H9 (cell line): ENCODE measurements at places on chromosomes 12 and 14.

- H3K4me1 ChIP-seq: no peaks in the 10 kb centered on the region
- no peaks in the 10 kb centered on the region for H3K36me3 ChIP-seq
- H3K27me3 ChIP-seq: no peaks in the 10 kb centered on the region
- no peak overlapping the region for H3K27ac ChIP-seq
- no peak overlapping the region for H3K4me3 ChIP-seq
Observed at GRCh38 chr12:11517080-11517479, 121.7 kb upstream of the PRB2 start.

- no peak overlapping the region for H3K27ac ChIP-seq
- H3K4me1 ChIP-seq: no peaks in the 10 kb centered on the region
- H3K27me3 ChIP-seq: no peaks in the 10 kb centered on the region
- H3K4me3 ChIP-seq: no peak overlapping the region
Observed at GRCh38 chr12:31008241-31008761, 65.4 kb upstream of the DDX11 start.

GRCh38 chr14:81261176-81261575 is 40.4 kb upstream of the GTF2A1 start:
- no peak overlapping the region for H3K27ac ChIP-seq
- H3K4me1 ChIP-seq: peaks cover 6% of the 10 kb centered on the region; the same call in 1 of the 2 replicates
- no peaks in the 10 kb centered on the region for H3K27me3 ChIP-seq
- no peak for DNase-seq
- no peak overlapping the region for H3K4me3 ChIP-seq

DNA sequence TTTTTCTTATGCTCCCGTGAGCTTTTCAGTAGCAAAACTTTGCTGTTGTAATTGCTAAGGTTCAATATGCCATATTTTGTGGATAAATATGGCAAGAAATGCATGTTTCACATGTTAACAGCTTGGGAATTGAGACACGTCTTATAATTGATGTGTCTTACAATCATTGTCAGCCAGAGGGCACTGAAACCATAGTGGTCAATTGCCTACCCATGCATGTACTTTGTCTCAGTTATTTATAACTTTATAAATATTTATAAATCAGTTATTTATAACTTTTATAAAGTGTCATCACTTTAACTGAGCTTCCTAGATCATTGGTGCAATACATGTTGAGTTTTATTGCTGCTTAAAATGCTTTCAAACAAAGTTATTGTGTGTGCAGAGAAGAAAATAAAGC is 82.0 kb downstream of the CATSPERB start:
- H3K27ac ChIP-seq: no peak overlapping the region
- no peaks in the 10 kb centered on the region for H3K27me3 ChIP-seq
- no peak overlapping the region for H3K4me3 ChIP-seq

GRCh38 chr14:106843951-106844483 is 1317.6 kb downstream of the TMEM121 start:
- DNase-seq: no peak
- H3K36me3 ChIP-seq: peaks cover 7% of the 10 kb centered on the region
- H3K27ac ChIP-seq: no peak overlapping the region
- H3K4me3 ChIP-seq: no peak overlapping the region
- H3K27me3 ChIP-seq: no peaks in the 10 kb centered on the region
- no peaks in the 10 kb centered on the region for H3K4me1 ChIP-seq

DNA sequence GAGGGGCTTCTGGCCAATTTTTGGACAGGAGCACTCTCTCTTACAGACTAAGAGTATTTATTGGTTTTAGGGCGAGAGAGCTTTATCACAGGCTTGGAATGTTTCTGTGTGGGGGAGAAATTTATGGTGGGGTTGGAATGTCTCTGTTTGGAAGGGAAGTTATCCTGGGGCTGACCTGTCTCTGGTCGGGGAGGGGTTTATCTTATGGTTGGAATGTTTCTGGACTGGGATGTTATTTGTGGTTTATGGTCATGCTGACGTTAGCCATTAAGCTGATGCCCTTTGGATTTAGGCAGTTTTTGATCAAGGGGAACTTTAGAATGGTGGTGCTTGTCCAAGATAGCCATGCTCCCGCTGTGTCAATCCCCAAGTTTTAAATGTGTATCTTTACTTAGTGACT is 614.8 kb downstream of the DIO2 start:
- DNase-seq: no peak
- H3K4me1 ChIP-seq: no peaks in the 10 kb centered on the region
- H3K27ac ChIP-seq: no peak overlapping the region
- no peaks in the 10 kb centered on the region for H3K27me3 ChIP-seq

GRCh38 chr12:105253866-105254513 is 18.0 kb upstream of the APPL2 start:
- no peak overlapping the region for H3K4me3 ChIP-seq
- H3K4me1 ChIP-seq: no peaks in the 10 kb centered on the region
- no peaks in the 10 kb centered on the region for H3K27me3 ChIP-seq
- H3K36me3 ChIP-seq: no peaks in the 10 kb centered on the region; the same call in 2 of the 3 replicates
- H3K27ac ChIP-seq: no peak overlapping the region

DNA sequence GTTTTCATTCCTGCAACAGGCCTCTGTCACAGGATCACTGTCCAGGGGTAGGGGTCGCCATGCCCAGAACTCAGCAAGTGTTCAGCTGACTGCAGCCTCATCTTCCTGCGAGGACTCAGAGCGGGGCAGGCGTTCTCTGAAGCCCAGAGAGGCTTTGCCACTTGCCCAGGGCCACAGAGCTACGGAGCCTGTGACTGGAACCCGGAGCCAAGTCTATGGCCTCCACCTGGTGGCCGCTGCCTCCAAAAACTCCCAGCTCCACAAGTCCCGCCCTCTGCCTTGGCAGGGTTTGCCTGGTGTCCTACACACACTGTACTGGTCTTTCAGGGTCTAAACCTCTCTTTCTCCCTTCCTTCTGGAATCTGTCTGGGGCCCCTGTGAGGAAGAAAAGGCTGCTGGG is 8.7 kb upstream of the PPP1R13B start:
- H3K4me3 ChIP-seq: no peak overlapping the region
- peak; percentile 72 for DNase-seq
- H3K27ac ChIP-seq: no peak overlapping the region
- H3K36me3 ChIP-seq: no peaks in the 10 kb centered on the region
- H3K27me3 ChIP-seq: no peaks in the 10 kb centered on the region

DNA sequence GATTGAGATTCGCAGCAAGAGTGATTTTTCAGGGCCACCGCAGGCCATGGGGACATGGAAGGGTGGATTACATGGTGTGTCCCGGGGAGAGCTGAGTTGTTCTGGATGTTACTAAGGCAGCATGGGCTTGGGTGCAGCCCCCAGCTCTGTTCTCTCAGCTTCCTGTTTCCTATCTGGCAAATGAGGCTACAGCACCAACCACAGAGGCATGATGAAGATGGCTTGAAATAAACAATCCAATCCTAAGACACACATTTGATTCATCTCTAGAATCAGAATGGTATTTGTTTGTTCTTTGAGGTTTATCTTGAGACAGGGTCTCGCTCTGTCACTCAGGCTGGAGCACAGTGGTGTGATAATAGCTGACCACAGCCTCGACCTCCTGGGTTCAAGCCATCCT is 21.6 kb downstream of the GLTP start:
- no peak overlapping the region for H3K27ac ChIP-seq
- DNase-seq: no peak
- no peaks in the 10 kb centered on the region for H3K4me1 ChIP-seq
- no peak overlapping the region for H3K4me3 ChIP-seq

- H3K36me3 ChIP-seq: no peaks in the 10 kb centered on the region
- no peak overlapping the region for H3K27ac ChIP-seq
- DNase-seq: no peak
- no peaks in the 10 kb centered on the region for H3K27me3 ChIP-seq
- no peak overlapping the region for H3K4me3 ChIP-seq
Observed at GRCh38 chr12:65147312-65147905, 22.0 kb upstream of the LEMD3 start.

DNA sequence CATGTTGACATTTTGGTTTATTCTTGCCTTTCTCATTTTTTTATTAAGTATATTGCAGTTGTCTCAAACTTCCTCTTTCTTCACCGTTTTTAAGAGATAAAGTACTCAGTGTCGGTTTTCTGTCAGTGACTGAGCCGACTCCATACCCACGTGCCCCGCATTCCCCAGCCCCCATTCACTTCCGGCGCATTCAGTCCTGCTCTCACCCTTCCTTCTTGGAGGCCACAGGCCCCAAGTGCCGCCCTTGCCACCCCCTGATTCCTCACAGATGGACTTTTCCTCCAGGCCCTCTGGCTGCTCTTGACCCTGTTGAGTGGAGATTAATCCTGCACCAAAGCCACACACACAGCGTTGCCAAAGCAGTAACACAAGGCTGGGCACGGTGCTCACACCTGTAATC is 19.1 kb upstream of the DNAH10 start:
- no peak overlapping the region for H3K27ac ChIP-seq
- no peak for DNase-seq
- H3K27me3 ChIP-seq: no peaks in the 10 kb centered on the region
- H3K4me1 ChIP-seq: no peaks in the 10 kb centered on the region

- no peaks in the 10 kb centered on the region for H3K4me1 ChIP-seq
- H3K27ac ChIP-seq: no peak overlapping the region
- no peaks in the 10 kb centered on the region for H3K27me3 ChIP-seq
- no peaks in the 10 kb centered on the region for H3K36me3 ChIP-seq
Observed at GRCh38 chr12:109393437-109394345, 46.0 kb downstream of the MYO1H start.

DNA sequence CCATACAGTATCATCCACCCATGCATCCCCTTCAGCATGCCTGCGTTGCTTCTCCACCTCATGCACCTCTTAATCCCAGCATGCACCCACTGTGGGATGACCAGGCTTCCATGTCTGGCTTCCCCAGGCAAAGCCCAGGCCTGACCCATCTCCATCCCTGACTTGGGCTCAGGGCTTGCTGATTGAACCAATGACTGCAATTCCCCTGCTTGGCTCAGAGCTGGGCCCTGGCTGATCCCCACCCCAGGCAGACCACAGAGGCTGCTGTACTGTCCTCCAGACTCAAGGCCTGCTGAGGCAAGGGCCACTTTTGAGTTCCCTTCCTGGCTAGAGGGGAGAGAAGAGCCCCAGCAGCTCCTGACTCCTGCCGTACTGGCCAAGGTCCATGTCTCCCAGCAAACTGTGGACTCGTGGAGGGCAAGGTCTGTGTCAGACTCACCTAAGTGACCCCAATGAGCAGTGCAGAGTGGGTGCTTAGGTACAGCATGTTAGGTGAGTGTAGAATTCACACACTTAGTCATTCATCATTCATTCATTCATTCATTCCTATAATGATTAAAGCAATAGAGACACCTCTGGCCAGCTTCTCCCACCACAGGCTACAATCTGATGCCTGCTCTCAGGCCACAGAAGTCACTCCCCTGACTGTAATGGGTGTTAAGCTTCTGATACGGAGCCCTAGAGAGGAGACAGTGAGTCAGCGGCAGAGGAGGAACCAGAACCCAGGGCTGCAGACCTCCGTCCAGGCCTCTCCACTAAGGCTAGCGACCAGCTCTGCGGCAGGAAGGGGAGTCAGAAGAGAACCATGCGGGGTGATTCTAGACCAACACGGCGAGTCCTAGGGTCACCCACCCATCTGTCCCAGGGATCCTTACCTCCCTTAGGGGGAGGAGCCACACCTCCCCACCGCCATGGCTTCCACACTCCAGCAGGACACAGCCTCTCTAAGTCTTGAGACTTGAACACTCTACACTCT is 2.9 kb downstream of the BEGAIN start:
- H3K27ac ChIP-seq: no peak overlapping the region
- no peak overlapping the region for H3K4me3 ChIP-seq
- no peaks in the 10 kb centered on the region for H3K4me1 ChIP-seq
- H3K36me3 ChIP-seq: no peaks in the 10 kb centered on the region
- no peak for DNase-seq

- no peak for DNase-seq
- H3K27me3 ChIP-seq: no peaks in the 10 kb centered on the region
- no peak overlapping the region for H3K27ac ChIP-seq
- no peaks in the 10 kb centered on the region for H3K4me1 ChIP-seq
Observed at GRCh38 chr12:52708010-52708409, 4.7 kb upstream of the KRT77 start.

- H3K4me3 ChIP-seq: no peak overlapping the region
- DNase-seq: no peak
- no peaks in the 10 kb centered on the region; the same call in 1 of the 2 replicates for H3K4me1 ChIP-seq
- peaks cover 9% of the 10 kb centered on the region for H3K36me3 ChIP-seq
- no peaks in the 10 kb centered on the region for H3K27me3 ChIP-seq
Observed at GRCh38 chr14:103724116-103724515, 8.5 kb downstream of the ZFYVE21 start.

DNA sequence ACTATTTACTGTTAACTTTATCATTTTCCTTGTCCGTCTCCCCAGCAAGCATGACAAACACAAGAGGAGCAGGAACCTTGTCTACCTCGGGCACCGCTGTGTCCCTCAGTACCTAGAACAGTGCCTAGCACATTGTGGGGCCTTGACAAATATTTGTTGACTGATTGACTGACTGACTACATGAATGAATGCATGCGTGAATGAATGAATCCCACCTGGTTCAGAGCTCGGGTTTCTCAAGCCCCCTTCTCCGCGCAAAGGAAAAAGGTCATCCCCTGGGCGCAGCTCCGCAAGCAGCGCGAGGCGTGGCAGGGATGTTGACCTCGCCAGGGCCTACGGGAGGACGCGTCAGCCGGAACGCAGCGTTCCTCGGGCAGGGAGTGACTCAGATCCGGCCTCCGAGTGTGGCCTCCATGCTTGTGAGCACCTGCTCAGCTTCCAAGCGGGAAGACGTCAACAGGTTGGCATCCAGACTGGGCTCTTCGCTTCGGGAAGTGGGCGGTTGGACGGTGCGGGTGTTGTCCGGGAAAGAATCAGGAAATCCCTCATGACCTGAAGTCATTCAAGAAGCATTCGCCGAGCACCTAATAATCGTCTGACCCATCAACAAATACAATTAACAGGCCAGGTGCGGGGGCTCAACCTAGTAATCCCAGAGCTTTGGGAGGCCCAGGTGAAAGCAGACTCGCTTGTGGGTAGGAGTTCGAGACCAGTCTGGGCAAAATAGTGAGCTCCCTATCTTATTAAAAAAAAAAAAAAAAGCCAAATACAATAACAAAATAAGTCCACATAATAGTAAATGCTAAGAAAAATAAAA is 13.9 kb upstream of the UBC start:
- peaks cover 4% of the 10 kb centered on the region for H3K4me1 ChIP-seq
- no peaks in the 10 kb centered on the region for H3K27me3 ChIP-seq
- H3K36me3 ChIP-seq: no peaks in the 10 kb centered on the region; the same call in 1 of the 3 replicates
- peak; percentile 66 for DNase-seq
- H3K4me3 ChIP-seq: peak overlapping the region; percentile 88
- no peak overlapping the region for H3K27ac ChIP-seq

DNA sequence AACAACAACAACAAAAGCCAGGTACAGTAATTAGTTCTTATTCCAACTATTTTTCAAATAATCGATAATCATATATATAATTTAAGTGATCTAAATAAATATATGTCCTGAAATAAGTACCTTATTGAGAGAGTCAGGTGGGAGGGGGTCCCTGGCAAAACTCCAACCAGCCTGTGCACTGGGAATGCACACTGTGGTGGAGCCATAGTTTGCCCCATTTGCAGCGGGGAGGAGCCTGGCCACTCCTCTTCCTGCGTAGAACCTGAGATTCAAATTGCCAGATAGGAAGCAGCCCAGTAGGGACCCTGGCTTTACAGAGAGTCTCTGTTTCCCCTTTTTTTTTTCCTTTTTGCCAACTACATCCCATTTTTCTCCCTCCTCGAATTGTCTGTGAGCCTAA is 26.4 kb downstream of the CPNE8 start:
- no peak overlapping the region for H3K4me3 ChIP-seq
- H3K36me3 ChIP-seq: peaks cover 3% of the 10 kb centered on the region
- no peak overlapping the region for H3K27ac ChIP-seq
- no peaks in the 10 kb centered on the region for H3K27me3 ChIP-seq
- 0 out of 2 replicates have a peak, but pooled peaks cover 3% of the 10 kb centered on the region for H3K4me1 ChIP-seq
- DNase-seq: no peak
